ENCODE measurements at places on chromosomes 3 and 15. TPM values are rescaled to one million over a fixed set of nuclear protein-coding genes. Genes with fewer than 3 reads are reported as not detected.

The CHRFAM7A gene
- 8.3 TPM for total RNA-seq

The FAM131A gene
- 37.4 TPM for total RNA-seq

The ABHD17C gene
- 4.9 TPM for total RNA-seq

The CNTN3 gene
- 5.3 TPM for total RNA-seq

The KBTBD13 gene
- total RNA-seq, result 0.37 TPM

The LTK gene
- total RNA-seq, result 0.46 TPM

DNA sequence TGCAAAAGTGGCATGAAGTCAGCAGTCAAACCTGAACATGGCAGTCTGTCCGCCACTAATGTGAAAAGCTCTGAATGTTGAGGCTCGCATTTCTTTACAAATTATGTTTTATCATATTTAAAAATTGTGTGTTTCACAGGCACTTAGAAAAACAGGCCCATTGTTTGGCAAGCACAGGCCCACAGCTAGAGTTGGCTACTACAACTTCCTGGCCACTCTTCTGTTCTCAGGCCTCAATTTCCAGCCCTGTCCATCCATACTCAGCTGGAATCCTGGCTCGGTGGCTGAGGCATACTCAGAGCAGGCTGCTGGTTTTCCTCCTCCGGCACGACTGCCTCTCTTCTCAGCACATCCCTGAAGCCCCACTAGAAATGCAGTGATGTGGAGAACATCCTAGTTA, 44.3 kb downstream of the C2CD4B start:
- DNase-seq, result no peak

- no peak for DNase-seq
Observed at GRCh38 chr3:15926871-15927270, 129.1 kb upstream of the ANKRD28 start.

DNA sequence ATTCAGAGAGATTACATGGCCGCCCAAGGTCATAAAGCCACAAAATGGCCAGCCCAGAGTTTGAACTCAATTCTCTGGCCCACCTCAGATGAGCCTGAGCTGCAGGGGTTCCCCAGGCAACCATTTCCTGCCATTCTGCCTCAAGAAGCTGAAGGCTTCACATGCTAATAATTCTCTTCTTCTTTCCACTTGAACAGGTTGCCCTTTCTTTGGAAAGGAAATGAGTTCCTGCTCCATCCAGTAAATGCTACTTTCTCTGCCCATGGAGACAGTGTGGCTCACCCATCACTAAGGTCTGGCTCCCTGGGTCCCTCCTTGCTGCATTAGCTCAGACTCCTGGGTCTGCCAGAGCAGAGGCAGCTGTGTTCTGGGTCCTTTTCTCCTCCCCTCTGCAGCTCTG, 48.2 kb downstream of the TRIM42 start:
- DNase-seq, result no peak

GRCh38 chr3:50671331-50671730, 3.4 kb upstream of the DOCK3 start:
- no peak for DNase-seq

DNA sequence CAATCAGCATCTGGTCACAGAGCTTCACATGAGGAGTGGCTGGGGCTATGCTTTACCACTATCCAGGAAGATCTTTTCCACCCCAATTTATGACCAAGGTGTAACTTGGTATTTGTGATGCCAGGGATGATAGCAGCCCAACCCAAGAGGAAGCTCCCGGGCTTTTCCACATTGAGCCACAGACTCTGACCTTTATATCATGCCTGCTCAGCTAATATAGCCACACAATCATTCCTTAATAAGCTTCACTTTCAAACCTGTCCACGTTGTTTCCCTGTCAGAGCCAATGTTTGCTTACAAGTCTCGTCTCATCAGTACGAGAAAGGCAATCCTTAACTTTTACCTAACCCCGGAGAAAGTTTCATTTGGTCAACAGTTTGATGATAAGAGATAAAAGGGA, 330.9 kb downstream of the SHQ1 start:
- DNase-seq, result no peak

GRCh38 chr15:101329309-101329863, 34.3 kb upstream of the SNRPA1 start:
- no peak for DNase-seq

- DNase-seq, result no peak
Observed at GRCh38 chr15:80764535-80764934, 14.6 kb upstream of the CEMIP start.

GRCh38 chr3:47978386-47978785, 37.8 kb downstream of the MAP4 start:
- DNase-seq, result no peak

- DNase-seq, result no peak
Observed at GRCh38 chr3:52046902-52047239, 9.5 kb downstream of the DUSP7 start.
